ENCODE measurements at places on chromosomes 7 and 10.

- DNase-seq, result no peak
- H3K27ac ChIP-seq, result no peak overlapping the region
- H3K4me3 ChIP-seq, result no peak overlapping the region
- no peaks in the 10 kb centered on the region for H3K36me3 ChIP-seq
Measured at GRCh38 chr10:71770255-71770654, 3.1 kb downstream of the VSIR start.

- peaks cover 2% of the 10 kb centered on the region for H3K27me3 ChIP-seq
- no peaks in the 10 kb centered on the region for H3K4me1 ChIP-seq
- no peak for DNase-seq
Measured at GRCh38 chr10:66651308-66652082, 274.3 kb upstream of the LRRTM3 start.

DNA sequence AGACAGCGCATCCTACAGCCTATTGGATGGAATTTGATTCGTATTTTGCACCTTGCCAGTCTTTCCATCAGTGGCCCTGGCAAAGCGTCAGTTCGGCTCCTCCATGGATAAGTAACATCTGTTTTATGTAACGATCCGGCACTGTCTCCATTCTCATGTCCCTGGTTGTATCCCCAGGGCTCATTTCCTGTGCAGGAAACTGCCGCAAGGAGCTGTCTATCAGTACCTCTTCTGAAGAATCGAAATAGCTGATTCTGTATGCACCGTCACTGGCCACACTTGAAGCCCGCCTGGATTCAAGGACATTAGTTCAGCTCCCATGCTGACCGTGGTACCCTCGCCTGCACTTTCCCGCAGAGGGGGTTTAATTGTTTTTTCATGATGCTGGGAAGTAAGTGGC lies 53.1 kb upstream of the NPS start:
- H3K27me3 ChIP-seq, result peaks cover 23% of the 10 kb centered on the region
- no peak for DNase-seq
- H3K27ac ChIP-seq, result no peak overlapping the region
- H3K4me1 ChIP-seq, result no peaks in the 10 kb centered on the region
- H3K4me3 ChIP-seq, result no peak overlapping the region
- H3K36me3 ChIP-seq, result no peaks in the 10 kb centered on the region

- peaks cover 9% of the 10 kb centered on the region for H3K27me3 ChIP-seq
- no peak for DNase-seq
- H3K36me3 ChIP-seq, result no peaks in the 10 kb centered on the region
- no peak overlapping the region for H3K27ac ChIP-seq
- no peak overlapping the region for H3K4me3 ChIP-seq
- H3K4me1 ChIP-seq, result peaks cover 14% of the 10 kb centered on the region
Measured at GRCh38 chr7:18491871-18492270, 3.7 kb upstream of the HDAC9 start.

- H3K27me3 ChIP-seq, result no peaks in the 10 kb centered on the region
- no peak for DNase-seq
- H3K27ac ChIP-seq, result no peak overlapping the region
- no peaks in the 10 kb centered on the region for H3K4me1 ChIP-seq
Measured at GRCh38 chr10:8752146-8752843, 697.8 kb downstream of the GATA3 start.

GRCh38 chr10:116798859-116799258 lies 50.4 kb upstream of the ENO4 start:
- H3K4me1 ChIP-seq, result no peaks in the 10 kb centered on the region
- H3K4me3 ChIP-seq, result no peak overlapping the region
- peaks cover 46% of the 10 kb centered on the region for H3K27me3 ChIP-seq
- DNase-seq, result no peak
- no peak overlapping the region for H3K27ac ChIP-seq

DNA sequence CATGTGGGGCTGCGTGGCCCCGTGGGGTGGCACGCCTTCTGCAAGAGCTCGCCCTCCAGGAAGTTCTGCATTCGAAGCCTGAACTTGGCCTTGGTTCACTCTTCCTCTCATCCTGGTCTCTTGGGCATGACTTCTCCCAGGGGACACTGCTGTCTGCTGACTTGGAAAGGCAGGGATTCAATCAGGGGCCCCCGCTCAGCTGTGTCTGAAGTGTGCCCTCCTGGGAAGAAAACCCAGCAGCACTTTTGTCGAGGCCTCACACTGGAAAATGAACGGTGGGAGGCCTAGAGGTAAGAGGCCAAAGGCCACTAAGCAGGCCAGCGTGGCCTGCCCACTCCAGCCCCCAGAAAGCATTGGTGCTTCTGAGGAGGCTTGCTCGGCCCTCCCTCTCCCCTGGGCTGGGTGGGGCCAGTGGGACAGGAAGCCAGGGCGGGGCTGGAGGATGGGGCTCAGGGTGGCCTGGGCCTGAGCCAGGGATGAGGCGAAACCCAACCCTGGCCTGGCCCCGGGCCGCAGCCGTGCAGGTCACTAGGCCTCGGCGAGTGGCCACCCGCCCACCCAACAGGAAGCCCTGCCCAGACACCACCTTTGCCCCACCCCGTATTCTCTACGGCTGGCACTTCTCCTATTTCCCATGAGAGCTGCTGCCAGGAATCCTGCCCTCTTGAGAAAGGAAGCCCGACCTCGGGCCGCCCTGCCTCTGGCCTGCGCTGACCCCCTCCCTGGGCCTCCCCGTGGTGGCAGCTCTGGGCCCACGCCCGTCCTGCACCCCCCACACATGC lies 81.1 kb downstream of the ZMIZ1 start:
- no peaks in the 10 kb centered on the region for H3K27me3 ChIP-seq
- peaks cover 14% of the 10 kb centered on the region for H3K4me1 ChIP-seq
- no peak overlapping the region for H3K4me3 ChIP-seq
- peaks cover 1% of the 10 kb centered on the region for H3K36me3 ChIP-seq

DNA sequence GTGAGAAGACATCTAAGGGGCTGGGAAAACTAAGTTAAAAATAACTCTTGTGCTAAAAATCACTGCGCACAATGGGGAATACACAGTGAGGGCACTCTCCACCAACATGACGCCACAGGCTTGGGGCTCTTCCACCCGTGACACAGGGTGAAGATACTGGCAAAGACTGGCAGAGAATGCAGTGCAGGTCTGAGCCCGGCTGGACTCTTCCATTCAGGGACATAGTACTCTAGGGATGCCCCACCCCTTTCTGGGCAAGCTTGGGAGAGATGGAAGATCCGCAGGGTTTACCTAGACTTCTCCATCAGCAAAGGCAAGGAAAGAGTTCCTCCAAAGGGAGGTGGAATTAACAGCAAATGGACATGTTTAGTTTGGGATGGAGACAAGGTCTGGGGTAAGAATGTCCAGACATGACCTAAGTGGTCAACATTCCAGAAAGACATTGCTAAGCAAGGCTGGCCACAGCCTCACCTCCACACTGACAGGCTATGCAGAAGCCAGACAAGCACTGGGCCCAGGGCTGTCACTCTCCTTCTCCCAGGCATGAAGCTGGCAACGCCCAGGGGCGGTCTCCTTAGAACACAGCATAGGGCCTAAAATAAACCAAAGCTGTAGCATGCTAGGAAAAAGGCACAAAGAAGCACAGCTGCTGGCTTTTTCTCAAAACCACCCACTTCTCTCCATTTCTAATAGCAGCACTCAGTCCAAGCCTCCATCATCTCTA lies 28.1 kb downstream of the XPNPEP1 start:
- no peaks in the 10 kb centered on the region for H3K27me3 ChIP-seq
- H3K27ac ChIP-seq, result no peak overlapping the region
- H3K36me3 ChIP-seq, result peaks cover 16% of the 10 kb centered on the region

GRCh38 chr7:28157831-28158416 lies 22.7 kb downstream of the JAZF1 start:
- peaks cover 11% of the 10 kb centered on the region for H3K4me1 ChIP-seq
- no peaks in the 10 kb centered on the region for H3K36me3 ChIP-seq
- DNase-seq, result no peak
- H3K4me3 ChIP-seq, result no peak overlapping the region
- H3K27ac ChIP-seq, result no peak overlapping the region
- H3K27me3 ChIP-seq, result no peaks in the 10 kb centered on the region

- H3K27me3 ChIP-seq, result no peaks in the 10 kb centered on the region
- no peak overlapping the region for H3K4me3 ChIP-seq
- peaks cover 3% of the 10 kb centered on the region for H3K4me1 ChIP-seq
Measured at GRCh38 chr7:129017933-129018538, 36.9 kb downstream of the TNPO3 start.

GRCh38 chr7:110399421-110399820 lies 691.5 kb upstream of the LRRN3 start:
- no peak overlapping the region for H3K4me3 ChIP-seq
- no peak overlapping the region for H3K27ac ChIP-seq
- peaks cover 16% of the 10 kb centered on the region for H3K4me1 ChIP-seq
- H3K36me3 ChIP-seq, result no peaks in the 10 kb centered on the region
- no peaks in the 10 kb centered on the region for H3K27me3 ChIP-seq

GRCh38 chr7:80060218-80060806 lies 74.3 kb upstream of the GNAI1 start:
- H3K4me1 ChIP-seq, result peaks cover 5% of the 10 kb centered on the region
- H3K27ac ChIP-seq, result no peak overlapping the region
- DNase-seq, result no peak
- peaks cover 2% of the 10 kb centered on the region for H3K36me3 ChIP-seq
- no peak overlapping the region for H3K4me3 ChIP-seq
- H3K27me3 ChIP-seq, result no peaks in the 10 kb centered on the region

DNA sequence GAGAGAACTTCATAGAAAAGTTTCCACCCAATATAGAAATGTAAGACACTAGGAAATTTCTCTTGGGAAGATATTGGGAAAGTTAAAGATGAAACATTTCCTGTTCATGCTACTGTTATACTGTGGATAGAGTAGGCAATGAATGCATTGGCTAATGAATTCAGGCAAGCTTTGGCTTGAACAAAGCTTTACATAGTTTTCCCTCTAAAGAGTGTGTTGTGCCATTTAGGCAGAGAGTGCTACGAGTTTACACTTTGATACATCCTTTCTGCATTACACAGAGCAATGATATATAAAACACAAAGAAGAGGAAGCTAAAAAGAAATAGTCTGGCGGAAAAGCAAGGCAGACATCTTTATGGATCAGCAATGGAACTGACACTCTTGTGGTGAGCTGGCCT lies 125.9 kb upstream of the SHH start:
- no peak for DNase-seq
- peaks cover 56% of the 10 kb centered on the region for H3K27me3 ChIP-seq
- H3K27ac ChIP-seq, result no peak overlapping the region

DNA sequence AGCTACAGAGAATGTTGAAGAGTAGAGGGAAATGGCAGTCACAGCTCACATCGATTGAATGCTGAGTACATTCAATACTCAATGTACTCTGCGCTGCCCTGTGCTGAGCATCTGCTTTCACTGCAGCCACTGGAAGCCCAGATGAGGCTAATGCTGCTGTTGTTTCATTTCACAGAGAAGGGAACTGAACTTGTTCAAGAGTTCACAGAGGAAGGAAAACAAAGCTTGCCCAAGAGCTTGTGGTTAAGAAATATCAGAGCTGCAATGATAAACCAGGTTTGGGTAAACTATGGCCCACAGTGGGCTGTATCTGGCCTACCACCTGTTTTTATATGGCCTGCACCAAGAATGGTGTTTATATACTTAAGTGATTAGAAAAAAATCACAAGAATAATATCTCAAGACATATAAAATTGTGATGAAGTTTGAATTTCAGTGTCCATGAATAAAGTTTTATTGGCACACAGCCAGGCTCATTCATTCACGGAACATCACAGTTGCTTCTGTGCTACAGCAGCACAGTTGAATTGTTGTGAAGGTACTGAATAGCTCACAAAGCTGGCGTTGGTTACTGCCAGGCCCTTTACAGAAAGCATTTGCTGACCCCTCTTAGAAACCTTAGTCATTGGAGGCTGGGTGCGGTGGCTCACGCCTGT lies 64.1 kb downstream of the CFAP58 start:
- no peak for DNase-seq
- H3K27ac ChIP-seq, result no peak overlapping the region
- H3K36me3 ChIP-seq, result no peaks in the 10 kb centered on the region
- H3K4me1 ChIP-seq, result no peaks in the 10 kb centered on the region

DNA sequence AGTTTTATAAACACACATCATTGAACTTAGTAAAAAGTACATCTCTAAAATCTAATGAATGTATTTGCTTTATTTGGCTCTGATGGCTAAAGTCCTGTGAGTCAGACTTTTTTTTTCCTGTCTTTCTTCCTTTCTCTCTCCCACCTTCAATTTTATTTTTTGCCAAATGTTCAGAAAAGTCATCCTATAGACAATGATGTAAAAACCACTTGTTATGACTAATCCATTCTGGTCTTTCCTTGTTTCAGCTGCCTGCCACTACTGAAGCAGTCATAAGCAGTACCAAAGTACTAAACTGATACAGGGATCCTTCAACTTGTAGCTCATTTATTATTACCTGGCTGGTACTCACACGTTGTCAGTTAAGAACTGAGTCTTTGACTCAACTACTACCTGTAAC lies 23.9 kb downstream of the HECTD2 start:
- DNase-seq, result no peak
- peaks cover 29% of the 10 kb centered on the region for H3K36me3 ChIP-seq
- no peak overlapping the region for H3K27ac ChIP-seq
- H3K4me3 ChIP-seq, result no peak overlapping the region
- H3K4me1 ChIP-seq, result peaks cover 12% of the 10 kb centered on the region
- H3K27me3 ChIP-seq, result no peaks in the 10 kb centered on the region

DNA sequence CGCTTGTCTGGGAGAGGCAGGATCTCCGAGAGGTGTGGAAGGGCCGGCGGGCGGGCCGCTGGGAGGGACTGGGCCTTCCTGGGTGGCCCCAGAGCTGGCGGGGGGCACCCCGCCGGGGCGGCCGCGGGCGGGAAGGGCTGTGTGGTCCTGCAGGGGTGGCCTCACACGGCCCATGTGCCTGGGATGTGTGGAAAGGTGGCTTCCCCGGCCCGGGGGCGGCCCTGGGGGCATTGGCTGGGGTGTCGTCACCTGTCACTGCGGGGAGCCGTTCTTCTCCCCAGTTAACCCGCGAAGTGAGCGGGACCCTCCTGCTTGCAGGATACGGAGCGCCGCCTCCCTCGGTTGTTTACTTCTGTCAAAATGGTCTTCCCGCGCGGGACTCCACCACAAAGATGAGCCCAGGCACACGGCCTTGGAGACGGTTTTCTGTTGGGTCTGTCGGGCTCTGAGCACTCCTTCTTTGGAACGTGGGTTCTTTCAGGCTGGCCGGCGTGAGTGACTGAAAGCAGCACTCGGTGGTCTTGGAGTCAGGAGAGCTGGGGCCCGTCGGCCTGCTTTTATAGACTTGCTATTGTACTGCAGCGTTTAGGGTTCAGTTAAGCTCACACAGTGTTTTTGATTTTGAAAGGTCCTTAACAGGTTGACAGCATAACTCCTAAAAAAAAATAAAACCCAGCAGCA lies 700 bp downstream of the SMC3 start:
- H3K4me1 ChIP-seq, result peaks cover 42% of the 10 kb centered on the region
- peaks cover 4% of the 10 kb centered on the region for H3K36me3 ChIP-seq
- H3K27me3 ChIP-seq, result no peaks in the 10 kb centered on the region
- H3K27ac ChIP-seq, result peak overlapping the region; percentile 100
- DNase-seq, result no peak

DNA sequence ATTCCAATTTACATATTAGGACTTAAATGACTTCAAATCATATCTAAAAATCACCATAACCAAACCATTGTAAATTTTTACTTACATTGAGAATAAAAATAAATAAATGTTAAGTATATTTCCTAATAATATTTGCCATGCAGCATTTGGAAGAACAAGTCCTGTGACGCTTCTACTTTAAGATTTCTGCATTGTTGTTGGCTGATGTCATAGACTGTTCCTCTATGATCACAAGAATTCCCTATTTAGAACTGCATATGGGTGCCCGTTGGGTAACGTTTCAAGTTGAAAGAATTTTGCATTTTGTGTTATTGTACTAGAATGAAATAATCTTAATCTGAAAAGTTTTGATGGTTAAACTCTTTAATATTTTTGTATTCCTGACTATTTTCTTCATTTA lies 5.1 kb upstream of the ITGB1 start:
- H3K36me3 ChIP-seq, result peaks cover 1% of the 10 kb centered on the region
- DNase-seq, result no peak
- no peak overlapping the region for H3K27ac ChIP-seq
- H3K27me3 ChIP-seq, result no peaks in the 10 kb centered on the region
- peaks cover 27% of the 10 kb centered on the region for H3K4me1 ChIP-seq
- no peak overlapping the region for H3K4me3 ChIP-seq

GRCh38 chr10:60430017-60430416 lies 40.3 kb upstream of the ANK3 start:
- no peak overlapping the region for H3K4me3 ChIP-seq
- H3K27me3 ChIP-seq, result no peaks in the 10 kb centered on the region
- no peak for DNase-seq
